ENCODE measurements at places on chromosomes 6 and 20.

DNA sequence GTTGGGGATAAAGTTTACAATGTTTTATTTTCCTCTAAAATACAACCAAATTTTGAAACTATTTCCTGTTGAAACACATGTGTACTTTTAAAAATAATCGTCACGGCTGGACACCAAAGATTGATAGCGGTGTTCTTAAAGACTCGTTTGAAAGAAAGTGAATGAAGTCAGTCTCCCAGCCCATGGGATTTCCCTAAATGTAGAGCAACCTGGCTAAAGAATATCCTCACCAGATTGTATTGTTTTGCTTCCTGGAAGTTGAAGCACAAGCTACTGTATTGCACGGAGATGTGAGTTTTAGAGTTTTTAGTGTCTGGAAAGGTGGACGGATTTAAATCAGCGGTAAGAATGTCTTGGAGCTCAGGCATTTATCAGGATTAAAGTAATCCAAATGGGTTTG lies 189.5 kb downstream of the THBS2 start:
- DNase-seq, result no peak

DNA sequence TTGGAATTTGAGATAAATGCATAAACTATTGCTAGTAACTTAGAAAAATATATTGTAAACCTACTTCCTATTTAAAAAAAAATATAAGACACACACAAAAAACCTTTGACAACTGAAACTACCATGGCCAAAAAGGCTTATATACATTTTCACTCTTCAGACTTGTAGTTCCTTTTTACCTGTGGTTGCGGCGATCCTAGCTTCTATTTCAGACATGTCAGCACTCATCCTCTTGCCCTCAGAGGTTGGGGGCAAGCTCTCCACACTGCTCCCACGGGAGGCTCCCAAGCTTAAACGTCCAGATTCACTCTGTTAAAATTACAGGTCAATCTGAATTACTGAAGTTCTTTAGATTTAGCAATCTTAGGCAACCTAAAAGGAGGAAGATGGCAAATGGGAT lies 39.8 kb downstream of the MAP3K7 start:
- DNase-seq, result no peak

DNA sequence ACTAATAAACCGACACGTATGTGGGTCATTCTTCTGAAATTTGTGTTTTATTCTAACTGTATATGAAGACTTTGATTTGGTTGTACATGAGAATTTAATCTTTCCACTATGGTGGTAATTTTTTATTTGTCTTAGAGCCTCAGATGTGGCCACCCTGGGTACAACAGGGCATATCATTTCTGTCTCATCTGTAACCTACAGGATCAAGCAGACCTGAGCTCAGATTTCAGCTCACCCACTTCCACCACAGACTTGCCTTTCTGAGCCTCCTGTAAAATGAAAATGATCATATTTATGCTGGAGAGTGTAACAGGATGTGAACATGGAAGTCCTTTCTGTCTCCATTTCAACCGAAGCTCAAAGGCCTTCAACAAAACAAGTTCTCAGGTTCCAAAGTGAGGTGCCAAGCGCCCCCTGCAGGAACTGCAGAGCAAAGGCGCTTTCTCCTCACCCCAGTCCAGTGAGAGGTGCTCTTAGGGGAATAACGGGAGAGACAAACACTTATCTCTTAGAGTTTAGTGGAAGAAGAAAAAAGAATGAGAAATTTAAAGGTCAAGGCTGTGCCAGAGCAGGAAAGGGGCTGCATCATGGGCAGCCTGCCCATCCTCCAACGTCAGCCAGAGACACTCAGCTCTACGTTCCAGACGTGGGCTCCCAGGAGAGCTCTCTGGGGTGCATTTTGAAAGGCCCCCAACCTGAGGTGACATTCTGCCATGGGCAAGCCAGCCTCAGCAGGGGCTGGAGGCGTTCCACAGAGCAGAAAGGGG lies 23.0 kb upstream of the CD24 start:
- peak; percentile 45 for DNase-seq

DNA sequence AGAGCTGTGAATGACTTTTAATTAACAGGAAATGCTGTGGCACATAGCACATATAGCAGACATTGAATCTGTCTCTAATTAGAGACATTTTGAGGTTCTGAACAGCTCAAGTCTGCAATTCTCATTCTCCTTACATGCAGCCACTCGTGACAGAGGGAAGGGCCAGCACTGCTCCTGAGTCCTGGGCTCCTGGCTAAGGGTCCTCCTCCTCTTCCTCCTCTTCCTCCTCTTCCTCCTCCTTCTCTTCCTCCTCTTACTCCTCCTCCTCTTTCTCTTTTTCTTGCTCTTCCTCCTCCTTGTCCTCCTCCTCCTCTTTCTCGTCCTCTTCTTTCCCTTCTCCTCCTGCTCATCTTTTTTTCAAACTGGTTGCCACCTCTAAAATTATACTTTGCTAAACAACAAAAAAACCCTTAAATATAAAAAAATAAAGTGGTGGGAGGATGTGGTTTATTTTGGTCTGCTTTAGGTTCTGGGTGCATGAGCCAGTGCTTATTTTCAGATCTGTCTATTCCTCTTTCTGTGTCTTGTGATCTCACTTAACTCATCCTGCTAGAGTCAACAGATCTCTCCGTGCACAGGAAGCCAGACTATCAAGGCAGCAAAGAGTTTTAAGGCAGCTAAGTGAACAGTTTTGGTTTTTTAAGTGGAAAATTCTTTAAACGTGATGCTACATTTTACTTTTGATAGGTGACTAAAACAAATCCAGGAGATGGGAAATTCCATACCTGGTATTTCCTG lies 159.3 kb downstream of the CD83 start:
- no peak for DNase-seq

- DNase-seq, result no peak
These were observed 4.2 kb downstream of the TPD52L1 start for GRCh38 chr6:125157725-125158124.

- DNase-seq, result peak; percentile 42
These were observed 24.9 kb downstream of the GTPBP2 start for GRCh38 chr6:43604174-43604573.

- DNase-seq, result peak; percentile 4
These were observed 114.4 kb downstream of the ADGRG6 start for GRCh38 chr6:142416179-142416578.

DNA sequence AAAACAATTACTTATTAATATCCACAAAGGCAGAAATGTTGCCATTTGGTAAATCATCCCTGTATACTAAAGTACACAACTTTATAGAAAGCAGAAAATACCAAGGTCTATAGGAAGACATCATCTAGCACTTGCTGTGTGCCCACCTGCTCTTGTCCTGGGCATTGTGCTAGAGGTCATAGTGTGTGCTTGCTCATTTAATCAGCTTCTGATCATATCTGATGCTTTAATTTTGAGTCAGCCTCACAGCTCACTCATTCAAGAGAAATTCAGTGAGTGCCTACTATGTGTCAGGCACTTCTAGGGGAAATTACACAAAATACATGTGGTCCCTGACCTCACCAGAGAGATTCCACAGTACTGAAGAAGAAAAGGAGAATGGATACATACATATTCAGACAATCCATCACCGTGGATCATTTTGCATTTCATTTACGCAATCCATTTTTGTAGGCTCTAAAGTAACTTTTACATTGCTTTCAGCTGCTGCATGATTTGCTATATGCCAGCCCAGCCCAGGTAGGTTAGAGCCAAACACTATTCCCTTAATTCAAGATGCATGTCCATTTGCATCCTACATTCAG lies 167.9 kb upstream of the MCHR2 start:
- DNase-seq, result no peak

DNA sequence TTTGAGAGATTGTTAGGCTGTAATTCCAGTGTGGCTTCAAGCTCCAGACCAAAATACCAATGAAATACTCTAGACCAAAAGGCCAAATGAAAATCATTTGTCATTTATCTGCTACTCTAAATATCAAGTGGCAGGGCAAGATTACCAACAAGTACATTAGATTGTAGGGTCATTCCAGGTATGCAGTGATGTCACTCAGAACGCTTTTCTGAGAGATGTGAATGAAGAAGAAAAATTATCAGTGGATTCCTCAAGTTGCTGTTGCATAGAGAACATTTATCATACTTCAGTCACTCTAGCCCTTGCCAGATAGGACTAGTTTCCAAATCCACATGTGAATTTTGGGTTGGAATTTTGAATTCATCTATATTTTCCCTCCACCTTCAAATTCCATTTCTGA lies 65.0 kb downstream of the ZFAND3 start:
- DNase-seq, result no peak

GRCh38 chr20:62845416-62846160 lies 16.0 kb downstream of the TCFL5 start:
- no peak for DNase-seq

DNA sequence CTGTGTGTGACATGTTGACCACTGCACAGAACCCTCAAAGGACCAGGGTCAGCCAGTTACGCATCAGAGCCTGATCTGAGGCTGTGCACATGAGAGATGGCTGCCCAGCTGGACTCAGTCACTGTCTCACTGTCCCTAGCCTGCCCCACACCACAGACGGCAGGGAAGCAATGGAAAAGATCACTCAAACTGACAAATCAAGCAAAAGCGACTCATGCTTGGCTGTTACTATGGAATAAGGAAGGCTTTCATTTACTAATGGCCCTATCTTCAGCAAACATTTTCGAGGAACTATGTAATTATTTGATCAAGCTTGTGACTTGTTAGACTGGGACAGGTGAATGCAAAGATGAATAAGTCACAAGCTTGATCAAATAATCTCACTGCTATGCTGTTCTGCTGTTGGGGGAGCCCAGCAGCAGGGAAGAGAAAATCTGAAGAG lies 137.0 kb downstream of the SLC23A2 start:
- DNase-seq, result no peak

DNA sequence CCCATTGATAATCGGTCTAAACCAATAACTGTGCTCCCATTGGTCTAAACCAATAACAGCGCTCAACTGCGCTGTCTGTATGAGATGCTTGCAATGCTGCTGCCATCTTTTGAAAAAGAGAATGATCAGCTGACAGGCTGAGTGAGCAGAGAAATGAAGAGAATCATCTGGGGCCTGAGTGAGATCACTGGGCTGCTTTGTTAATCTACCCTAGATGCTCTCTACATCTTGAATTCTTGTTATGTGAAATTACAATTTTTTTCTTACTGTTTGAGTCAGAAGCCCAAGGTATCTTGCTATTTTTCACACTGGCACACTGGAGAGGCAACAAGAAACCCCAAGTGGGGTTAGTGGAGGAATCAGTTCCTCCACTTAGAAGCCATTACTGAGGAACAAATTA lies 91.5 kb upstream of the GCM1 start:
- DNase-seq, result no peak

DNA sequence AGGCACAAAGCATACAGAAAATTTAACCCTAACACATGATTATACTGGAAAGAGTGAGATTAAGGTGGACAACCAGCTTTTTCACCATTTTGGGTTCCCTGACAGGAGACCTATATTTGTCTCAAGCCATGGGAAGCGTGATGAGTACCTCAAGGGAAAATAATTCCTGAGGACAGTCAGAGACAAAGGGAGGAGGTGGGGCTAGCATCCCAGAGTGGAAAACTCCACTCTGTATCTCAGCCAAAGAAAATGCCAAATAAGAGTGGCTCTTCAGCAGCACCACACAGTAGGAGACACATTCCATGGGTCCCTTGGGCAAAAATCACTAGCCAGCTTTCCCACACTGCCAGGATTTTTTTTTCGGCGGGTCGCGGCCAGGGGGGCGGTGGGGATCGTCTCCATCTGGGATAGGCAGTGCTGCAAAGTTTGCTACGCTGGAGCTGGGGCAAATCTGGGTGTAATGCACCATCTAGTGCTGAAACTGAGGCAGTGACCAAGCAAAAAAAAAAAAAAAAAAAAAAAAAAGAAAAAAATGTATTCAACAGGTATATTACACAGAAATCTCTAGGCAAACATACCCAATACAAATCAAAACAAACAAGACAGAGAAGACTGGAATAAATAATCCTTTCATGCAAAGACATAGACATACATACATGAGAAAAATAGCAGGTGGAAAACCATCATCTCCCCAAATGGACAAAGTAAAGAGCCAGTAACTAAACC lies 77.3 kb upstream of the SLC35F1 start:
- no peak for DNase-seq

GRCh38 chr20:41316051-41316450 lies 1.5 kb downstream of the ZHX3 start:
- no peak for DNase-seq

GRCh38 chr6:14543971-14544585 lies 426.5 kb downstream of the CD83 start:
- no peak for DNase-seq

DNA sequence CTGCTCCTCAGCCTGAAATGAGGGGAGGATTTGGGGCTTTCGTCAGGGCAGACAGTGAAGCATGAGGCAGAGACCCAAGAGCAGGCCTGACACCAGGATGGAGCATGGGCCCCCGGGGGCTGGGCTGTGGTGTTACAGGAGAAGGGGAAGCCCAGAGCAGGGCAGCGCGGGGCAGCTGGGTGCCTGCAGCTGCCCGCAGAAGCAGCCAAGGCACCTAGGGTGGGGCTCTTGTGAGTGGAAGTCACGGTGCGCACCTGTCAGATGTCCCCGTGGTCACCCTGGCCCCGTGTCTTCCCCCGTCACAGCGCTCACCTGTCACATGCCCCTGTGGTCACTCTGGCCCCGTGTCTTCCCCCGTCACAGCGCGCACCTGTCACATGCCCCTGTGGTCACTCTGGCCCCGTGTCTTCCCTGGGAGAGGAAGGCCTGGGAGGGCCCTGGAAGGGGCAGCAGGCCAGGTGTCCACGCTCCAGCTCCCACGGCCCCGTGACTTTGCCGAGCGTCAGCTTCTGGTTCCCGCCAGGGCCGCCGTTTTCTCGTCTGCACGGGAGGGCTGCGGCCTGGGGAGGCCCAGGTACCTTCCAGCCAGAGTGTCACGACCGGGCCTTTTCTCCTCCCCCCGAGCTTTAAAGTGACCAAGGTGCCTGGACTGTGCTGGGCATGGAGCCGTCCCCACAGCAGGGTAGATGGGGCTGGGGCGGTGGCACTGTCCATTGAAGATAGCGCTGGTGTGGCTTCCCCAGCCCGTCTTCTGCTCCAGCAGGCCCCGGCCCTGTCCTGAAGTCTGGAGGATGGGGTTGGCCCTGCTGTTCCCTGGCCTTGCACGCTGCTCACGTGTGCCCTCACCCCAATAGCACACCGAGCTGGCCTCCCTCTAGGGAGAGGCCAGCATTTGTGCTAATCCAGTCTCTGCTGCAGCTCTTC lies 9.4 kb downstream of the ARFGAP1 start:
- no peak for DNase-seq

All from H54 (cell line).